ENCODE measurements at places on chromosomes 13 and 19. TPM values are rescaled to one million over a fixed set of nuclear protein-coding genes. Genes with fewer than 3 reads are reported as not detected.

Gene PRDX2
- 217 TPM for total RNA-seq

Gene ZNF627
- total RNA-seq = 16.5 TPM

Gene OR7A5
- not detected for total RNA-seq

Gene LHB
- not detected for total RNA-seq
